NCI-H1436 treated with DMSO at 0.1 percent for 48 hours (cell line): ENCODE measurements at places on chromosomes 3 and 15.

DNA sequence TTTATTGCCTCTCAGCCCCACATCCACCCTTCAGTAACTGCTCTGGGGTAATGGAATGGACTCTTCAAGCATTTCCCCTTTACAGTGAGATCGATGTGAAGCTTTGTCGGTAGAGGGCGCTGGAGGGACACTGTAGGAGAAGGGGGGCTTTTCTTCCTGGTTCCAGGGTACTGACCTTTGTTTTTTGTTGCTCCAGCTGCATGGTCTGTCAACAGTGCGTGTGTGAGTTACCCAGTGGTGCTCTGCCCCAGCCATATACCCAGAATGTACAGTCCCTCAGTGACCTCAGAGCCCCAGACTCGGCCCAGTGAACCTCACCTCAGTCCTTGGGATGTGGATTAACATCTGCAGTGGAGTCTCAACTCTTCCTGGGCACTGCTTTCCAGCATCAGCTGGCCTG, 180.3 kb upstream of the TSC22D2 start:
- DNase-seq, result no peak

- DNase-seq, result peak; percentile 31
Observed at GRCh38 chr15:34588046-34588674, 4.7 kb upstream of the GOLGA8B start.

DNA sequence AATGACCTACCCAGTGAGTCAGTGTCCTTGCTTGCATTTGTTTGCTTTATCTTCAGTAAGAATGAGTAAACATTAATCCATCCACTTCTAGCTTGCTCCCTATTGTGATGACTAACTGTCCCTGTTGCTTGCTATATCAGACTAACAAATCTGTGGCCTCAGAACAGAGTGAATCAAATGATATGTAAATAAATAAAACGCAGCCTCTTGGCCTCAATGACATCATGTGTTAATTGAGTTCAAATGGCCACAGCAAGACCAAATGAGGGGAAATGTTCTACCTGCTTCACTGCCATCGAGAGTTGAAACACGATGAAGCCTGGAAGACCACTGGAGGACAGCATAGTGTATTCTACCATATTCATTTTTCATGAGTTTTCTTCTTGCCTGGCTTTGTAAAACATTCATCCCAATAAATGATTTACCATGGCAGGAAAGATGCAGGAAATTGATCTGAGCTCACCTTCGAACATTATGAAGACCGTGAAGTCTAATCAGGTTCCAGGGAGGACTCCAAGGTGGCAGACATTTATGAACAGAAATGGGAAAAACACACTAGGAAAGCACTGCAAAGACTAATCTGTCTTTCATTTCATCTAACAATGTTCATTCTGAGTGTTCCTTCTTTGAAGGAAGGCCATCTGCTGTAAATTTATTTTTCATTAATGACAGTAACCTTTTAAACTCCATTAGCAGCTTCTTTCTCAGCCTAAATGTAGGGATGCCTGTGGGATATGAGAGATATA, 1144.5 kb downstream of the TUSC7 start:
- DNase-seq, result no peak

- DNase-seq, result no peak
Observed at GRCh38 chr15:35880896-35881295, 334.9 kb upstream of the DPH6 start.

- no peak for DNase-seq
Observed at GRCh38 chr15:90063770-90064247, 38.5 kb downstream of the IDH2 start.

DNA sequence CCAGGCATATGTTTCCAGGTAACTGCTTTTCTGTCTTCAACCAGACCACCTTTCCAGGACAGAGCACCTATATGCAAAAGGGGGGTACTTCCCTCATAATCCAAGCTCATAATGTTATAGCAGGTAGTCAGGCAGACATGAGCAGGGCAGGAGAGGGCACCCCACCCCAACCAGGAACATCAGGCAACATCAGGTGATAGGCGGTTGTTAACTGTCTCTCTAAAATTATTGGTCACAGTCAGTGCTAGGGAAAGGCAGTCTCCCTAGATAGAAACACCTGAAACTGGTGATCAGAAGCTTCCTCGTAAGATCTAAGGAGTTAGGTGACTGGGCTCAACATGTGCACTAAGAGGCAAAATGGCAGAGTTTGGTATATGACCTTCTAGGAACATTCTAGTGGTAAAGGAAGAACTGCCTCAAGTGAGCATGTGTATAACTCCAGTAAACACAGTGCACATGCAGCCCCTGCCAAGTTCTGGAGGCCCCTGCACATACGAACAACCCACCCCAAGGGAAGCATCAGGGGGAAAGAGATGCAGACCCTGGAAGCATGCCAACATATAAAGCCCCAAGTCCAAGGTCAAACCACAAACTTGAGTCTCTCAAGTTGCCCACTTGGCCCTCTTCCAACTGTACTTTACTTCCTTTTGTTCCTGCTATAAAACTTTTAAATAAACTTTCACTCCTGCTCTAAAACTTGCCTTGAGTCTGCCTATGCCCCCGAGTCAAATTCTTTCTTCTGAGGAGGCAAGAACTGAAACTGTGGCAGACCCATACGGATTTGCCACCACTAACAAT, 270.9 kb downstream of the ULK4 start:
- DNase-seq, result no peak

DNA sequence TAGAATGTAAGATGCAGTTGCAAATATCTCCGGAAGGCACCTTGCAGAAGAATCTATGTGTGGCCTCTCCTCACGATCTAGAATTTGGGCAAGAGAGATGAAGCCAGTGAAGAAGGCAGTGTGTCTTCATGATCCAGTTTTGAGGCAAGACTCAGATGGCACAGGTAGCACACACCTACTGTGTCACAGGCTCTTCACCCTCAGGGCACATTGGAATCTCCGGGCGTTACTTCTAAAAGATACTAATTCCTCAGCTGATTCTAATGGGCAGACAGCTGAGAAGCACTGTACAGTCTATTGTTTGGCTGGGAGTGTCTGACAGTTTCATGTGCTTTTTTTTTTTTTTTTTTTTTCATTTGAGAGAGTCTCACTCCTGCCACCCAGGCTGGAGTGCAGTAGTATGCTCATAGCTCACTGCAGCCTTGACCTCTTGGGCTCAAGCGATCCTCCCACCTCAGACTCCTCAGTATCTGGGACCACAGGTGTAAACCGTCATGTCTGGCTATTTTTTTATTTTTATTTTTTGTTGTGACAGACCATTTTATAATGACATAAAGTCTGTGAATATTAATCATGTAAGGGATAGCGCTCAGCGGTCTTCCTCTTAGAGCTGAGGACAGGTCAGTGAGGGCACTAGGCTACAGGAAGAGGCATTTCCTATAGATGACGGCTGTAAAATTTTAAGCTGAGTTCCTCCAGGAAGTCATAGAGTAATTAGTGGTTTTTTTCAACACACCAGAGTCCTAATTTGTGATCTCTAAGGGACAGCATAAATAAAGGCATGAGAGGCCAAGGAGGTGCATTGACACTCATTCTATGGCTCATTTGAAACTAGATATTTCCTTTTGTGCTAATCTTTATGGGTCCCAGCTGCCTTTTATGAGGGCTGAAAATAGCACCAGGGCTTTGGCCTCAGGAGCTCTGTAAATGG, 4.0 kb downstream of the C3orf52 start:
- DNase-seq, result peak; percentile 43

- no peak for DNase-seq
Observed at GRCh38 chr3:133442518-133442917, 42.7 kb downstream of the BFSP2 start.

- no peak for DNase-seq
Observed at GRCh38 chr3:167318996-167319615, 61.0 kb downstream of the ZBBX start.

DNA sequence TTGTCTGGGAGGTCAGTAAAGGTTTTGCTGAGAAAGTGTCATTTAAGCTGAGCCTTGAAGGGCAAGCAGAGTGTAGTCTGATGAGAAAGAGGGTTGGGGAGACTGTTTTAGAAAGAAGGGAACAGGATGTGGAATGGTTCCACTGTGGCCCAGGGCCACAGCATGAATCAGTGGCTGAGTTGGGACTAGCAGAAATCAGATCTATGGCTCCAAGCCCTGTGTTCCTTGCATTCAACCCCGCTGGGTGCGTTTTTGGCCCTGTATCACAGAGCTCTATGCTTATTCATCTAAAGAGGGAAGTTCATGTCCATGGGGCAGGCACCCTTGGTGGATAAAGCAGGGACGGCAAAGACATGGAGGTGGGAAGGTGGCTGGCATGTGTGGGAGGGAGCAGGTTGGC, 151.3 kb downstream of the CACNA1D start:
- no peak for DNase-seq

GRCh38 chr15:89457086-89457485, 39.3 kb downstream of the RHCG start:
- no peak for DNase-seq

- peak; percentile 11 for DNase-seq
Observed at GRCh38 chr3:129576514-129577352, 29.7 kb downstream of the PLXND1 start.

DNA sequence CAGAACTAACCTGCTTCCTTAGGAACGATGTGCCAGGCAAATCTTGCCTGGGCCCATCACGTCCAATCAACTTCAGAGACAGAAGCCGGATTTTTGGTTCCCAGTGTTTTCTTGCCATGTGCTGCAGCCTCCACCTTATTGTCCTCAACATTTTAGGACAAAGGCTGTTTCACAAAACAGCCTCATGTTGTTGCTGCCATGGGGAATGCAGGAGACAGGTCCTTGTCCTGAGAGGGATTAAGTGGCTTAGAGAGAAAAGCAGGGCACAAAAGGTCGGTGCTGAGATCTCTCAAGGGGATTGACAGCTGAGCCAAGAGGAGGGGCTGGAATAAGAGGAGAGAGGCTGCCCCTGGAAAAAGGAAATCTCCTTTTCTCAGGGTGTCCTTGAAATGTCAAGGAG, 11.3 kb upstream of the NMNAT3 start:
- DNase-seq, result peak; percentile 71

- no peak for DNase-seq
Observed at GRCh38 chr3:70138606-70139005, 139.1 kb downstream of the SAMMSON start.

- no peak for DNase-seq
Observed at GRCh38 chr15:101504866-101505609, 15.5 kb upstream of the PCSK6 start.

DNA sequence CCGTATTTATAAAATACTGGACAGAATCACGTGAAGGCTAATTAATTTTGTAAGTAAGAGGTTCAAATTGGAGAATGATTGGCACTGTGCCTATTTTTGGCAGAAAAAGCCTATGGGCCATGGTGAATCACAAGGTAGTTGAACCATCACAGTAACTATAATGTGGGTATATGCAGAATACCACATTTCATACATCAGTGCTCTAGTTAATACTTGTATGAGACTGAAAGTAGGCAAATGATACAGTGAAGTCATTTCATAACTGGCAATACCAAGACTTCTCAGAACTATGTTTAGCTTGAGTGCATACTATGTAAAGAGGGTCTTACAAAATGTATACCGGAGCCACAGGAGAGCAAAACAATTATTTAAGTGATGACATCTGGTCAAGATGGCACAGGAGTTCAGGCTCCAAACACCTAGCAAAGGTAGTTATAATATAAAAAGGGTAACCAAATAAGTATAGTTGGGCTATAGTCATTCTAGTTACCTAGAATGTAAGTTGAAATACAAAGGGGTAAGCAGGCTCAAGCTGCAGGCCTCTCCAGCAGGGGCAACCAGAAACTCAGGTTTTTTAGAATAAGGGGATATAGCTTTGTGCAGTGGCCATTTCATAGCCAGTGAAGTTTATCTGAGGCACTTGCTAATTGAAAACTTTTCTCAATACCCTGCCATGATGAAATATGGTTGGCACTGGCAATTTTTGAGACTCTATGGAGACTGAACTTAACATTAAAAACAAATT, 19.1 kb downstream of the GPR160 start:
- DNase-seq, result no peak

GRCh38 chr3:122992676-122993075, 34.9 kb downstream of the SEMA5B start:
- DNase-seq, result no peak

DNA sequence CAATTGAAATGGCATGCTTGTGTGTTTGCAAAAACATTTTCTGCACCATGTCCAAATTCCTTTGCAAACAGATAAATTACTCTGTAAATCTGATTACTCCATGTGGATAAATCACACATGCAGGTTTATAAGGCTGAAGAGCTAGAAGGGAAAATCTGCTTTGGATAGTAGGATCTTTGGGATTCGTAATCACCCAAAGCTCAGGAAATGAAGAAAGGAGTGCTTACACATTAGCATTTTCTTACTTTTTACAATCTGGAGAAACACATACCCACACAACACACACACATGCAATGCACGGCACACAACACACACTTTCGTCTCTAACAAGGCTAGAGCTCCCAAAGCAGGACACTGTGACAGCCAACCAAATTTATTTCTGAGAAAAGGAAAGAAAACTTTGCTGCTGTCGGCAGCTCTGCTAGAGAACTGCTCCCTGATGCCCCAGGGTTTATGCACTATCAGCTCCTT, 2.1 kb downstream of the LSAMP start:
- no peak for DNase-seq

GRCh38 chr3:41222501-41222900, 23.2 kb downstream of the CTNNB1 start:
- no peak for DNase-seq

- peak; percentile 35 for DNase-seq
Observed at GRCh38 chr15:58762731-58763130, 8.4 kb upstream of the MINDY2 start.

GRCh38 chr3:78589778-78590177, 1178.0 kb downstream of the ROBO1 start:
- no peak for DNase-seq

DNA sequence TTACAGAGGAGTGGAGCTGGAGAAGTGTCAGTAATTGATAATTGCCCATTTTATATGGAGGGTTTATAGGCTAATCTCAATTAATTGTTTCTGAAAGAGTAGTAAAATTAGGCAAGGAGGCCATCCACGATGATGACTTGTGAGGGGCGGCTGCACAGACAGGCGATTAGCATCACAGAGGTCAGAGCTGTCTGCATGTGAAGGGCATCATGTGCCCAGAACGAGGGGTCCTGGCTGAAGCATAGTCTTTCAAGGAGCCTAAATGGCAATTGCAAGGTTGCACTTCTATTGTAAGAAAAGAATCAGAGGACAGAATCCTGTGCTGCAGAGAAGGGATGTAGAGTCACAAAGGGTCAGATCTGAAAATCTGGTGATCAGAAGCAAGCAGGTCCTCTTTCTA, 196.6 kb downstream of the EBLN2 start:
- no peak for DNase-seq

GRCh38 chr3:66076861-66077470, 38.2 kb upstream of the MAGI1 start:
- no peak for DNase-seq
